ENCODE measurements at places on chromosomes 13 and 19.

DNA sequence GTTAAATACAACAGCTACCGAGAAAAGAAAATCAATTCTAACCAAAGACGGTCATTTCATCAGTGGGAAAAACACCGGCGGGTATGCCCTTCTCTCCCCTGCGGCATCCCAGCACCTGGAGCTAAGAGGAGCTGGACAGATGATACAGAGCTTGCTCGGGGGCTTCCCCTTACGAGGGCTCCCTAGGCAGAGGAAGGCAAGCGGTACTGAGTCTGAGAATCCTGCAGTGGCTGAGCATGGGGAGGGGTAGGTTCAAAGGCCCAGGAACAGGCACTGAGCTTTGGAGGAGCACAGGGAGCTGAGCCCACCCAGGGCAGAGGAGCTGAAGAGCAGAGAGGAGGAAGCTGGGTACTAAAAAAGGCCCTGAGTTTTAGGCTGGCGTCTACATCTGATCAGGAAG lies 12.7 kb downstream of the STK24 start:
- DNase-seq: no peak

DNA sequence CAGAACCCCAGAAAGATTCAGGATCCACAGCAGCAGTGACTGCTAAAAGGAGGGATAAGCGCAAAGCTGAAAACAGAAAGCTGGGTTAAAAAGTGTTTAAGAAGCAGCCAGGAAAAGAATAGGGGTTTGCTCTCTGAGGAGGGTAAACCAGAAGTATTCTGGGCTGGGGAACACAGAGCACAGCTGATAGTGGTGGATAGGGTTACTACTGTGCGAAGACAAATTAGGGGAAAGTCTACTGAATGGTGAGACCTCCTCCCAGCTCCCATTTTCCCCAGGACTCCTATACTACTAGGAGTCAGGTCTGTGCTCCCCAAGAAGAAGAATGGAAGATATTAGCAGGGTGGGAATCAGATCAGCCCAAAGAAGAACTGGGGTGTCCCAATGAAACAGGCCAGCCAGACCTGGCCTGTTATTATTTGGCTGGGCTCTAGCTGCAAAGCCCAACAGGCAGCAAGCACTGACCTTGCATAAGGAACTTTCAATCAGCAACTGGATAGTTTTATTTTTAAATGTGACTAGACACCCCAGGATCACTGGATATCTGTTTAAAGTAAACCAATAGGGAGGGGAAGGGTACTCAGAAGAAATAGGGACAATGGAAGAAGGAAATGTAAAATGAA lies 43.5 kb upstream of the SERTM1 start:
- DNase-seq: no peak

DNA sequence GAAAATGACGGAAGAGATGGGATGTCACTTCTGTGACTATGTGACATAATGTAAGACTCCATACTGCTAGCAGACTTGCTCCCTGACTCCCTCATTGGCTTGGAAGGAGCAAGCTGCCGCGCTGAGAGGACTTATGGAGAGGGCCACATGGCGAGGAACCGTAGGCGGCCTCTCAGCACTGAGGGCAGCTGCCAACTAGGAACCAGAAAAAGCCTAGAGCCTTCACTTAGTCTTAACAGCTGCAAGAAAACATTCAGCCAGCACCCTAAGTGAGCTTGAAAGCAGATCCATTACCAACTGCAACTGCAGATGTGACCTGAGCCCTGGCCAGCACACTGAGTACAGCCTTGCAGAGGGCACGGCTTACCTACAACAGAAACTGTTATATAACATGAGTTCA lies 33.9 kb downstream of the USP12 start:
- no peak for DNase-seq

GRCh38 chr13:97279913-97280312 lies 57.8 kb downstream of the MBNL2 start:
- no peak for DNase-seq

DNA sequence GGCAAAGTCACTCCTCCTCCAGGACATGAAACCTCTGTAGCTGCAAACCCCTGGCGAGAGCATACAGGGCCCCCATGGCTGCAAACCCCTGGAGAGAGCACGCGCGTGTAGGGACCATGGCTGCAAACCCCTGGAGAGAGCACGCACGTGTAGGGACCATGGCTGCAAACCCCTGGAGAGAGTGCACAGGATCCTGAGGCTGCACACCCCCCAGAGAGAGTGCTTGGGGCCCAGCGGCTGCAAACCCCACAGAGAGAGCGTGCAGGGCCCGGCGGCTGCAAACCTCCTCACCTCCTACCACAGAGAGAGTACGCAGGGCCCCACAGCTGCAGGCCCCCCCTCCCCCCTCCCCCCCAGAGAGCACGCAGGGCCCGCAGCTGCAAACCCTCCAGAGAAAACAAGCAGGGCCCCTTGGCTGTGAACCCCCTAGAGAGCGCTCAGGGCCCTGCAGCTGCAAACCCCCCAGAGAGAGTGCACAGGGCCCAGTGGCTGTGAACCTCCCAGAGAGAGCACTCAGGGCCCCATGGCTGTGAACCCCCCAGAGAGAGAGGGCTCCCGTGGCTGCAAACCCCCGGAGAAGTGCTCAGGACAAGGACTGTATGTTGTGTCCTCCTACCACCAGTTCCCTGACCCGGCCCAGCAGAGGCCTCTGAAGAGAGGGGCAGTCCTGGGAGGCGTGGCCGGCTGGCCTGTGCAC lies 7.3 kb downstream of the ADPRHL1 start:
- DNase-seq: no peak

DNA sequence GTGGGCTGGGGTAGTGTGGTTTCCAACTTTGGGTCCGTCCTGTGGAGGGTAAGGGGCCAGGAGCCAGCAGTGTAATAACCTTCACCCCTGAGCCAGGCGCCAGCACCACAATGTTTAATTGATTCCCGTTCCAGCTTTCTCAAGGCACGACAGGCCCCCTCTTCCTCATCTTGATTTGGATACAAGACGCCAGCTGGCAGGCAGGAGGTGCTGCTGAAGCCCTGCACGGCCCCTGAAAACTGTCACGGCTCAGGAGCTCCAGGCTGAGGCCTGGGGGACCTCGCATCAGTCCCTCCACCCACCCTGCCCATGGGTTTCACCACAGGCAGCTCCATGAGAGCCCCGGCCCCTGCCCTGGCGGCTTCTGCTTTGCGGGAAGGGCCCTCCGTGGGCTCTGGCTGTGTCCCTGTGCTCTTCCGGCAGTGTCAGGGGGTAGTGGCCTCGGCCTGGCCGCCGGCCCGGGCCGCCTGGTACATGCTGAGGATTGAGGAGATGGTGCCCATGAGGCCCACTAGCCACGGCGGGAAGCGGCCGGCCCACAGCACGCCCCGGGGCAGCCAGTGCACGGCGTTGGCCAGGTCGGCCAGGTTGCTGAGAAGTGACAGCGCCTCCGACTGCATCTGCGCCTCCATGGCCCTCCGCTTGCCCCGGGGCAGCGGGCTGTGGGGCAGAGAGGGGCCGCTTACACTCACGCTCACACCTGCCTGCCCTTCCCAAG lies 11.9 kb downstream of the PEX11G start:
- DNase-seq: no peak

GRCh38 chr13:59721926-59722910 lies 441.5 kb downstream of the DIAPH3 start:
- peak; percentile 24 for DNase-seq
